ENCODE measurements at places on chromosomes 4 and X.

DNA sequence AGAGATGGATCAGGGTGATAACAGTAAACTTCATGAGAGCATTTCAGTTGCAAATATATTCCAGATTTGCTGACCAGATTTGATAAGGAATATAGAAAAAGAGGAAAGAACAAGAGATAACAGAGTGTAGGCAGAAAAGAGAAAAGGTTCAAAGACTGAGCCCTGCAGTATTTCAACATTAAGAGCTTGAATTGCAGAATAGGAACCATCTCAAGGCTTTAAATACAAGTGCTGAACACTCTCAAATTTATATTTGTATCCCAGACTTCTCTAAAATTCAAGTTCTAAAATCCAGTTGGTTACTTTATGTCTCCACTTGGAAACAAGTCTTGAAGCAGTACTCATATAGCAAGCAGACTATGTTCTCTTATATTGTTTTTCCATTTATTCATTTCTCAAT lies 9.7 kb upstream of the MYOZ2 start:
- no peak for DNase-seq

DNA sequence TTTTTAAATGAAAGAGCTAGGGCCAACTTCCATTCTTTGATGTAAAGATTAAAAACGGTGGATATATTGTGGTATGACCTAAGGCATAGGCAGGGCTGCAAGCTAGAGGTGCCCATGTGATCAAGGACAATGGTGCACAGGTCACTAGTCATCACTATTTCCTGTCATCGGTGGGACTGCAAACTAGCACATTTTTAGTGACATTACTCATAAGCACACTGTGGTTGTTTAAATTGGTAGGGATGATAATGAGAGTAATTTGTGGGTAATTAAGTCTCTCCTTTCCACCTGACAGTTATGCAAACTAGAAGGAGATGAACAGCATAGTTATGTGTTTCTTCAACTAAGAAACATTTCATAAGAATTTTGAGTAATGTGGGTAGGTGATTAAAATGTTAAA lies 85.4 kb downstream of the GPRIN3 start:
- DNase-seq, result no peak

GRCh38 chrX:97790850-97791249 lies 907.1 kb downstream of the RPA4 start:
- no peak for DNase-seq

- DNase-seq, result peak; percentile 98
Observed at GRCh38 chr4:156476359-156476758, 495.2 kb downstream of the PDGFC start.

DNA sequence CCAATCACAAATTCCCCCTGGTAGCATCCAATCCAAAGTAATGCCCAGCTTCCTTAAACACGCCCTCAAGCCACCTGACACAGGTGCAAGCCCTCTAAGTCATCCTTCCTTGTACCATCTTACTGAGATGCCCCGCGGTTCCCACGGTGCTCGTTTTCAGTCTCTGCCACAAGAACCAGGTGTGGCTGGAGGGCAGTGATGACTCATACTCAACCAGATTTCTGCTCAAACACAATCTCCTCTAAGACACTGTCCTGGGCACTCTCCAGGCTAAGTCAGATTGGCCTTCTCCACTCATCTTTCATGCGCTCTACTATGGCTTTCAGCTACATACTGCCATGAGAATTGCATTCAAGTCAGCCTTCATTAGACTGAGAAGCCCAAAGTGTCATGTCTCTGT lies 3.5 kb downstream of the SH3KBP1 start:
- DNase-seq, result no peak

GRCh38 chr4:139808808-139809756 lies 143.5 kb downstream of the MGST2 start:
- DNase-seq, result peak; percentile 24

- DNase-seq, result no peak
Observed at GRCh38 chr4:114538012-114538617, 60.5 kb upstream of the UGT8 start.

DNA sequence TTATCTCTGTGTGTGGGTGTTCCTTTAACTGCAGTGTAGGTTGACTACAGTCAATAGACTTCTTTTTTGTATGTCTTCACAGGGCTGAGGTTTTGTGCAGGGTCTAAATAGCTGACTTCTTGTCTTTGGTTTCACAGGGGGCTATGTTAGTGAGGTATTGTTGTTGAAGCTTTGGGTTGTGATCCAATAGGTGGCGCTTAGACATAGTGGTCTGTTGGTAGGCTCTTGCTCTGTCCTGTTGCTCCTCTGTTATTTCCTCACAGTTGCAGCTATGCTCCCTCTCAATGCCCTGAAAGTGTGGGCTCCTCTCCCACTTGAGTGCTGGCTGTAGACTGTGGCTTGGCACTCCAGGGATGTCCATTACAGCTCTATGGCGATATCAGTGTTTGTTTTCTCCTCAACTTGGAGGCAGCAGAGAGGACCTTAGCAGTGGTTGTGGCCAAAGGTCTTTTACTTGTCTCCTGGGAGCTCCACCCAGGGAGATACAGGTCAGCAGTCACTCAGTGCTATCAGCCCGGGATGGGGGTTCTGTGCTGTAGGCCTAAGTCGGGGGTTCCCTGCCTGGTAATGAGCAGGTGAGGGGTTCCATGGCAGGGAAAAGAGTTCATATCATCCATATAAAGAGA lies 14.0 kb downstream of the POF1B start:
- DNase-seq, result no peak

GRCh38 chr4:69098470-69098869 lies 2.2 kb downstream of the UGT2B7 start:
- no peak for DNase-seq

DNA sequence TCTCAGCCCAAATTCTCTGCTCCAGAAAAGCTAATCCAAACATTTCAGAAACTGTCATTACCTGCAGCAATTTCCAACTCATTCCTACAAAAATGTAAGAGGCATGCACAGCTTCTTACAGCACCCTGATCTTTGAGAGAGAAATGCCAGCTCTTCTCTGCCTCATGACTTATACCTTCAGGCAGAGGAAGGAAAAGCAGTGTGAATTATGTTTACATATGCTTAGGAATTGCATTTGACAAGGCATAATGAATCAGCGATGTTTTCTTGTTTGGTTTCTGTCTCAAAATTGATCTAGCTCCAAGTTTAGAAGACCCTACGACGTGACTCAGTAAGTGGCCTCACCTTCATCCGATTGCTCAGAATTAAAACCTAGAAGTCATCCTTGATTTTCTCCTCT lies 21.8 kb upstream of the AGA start:
- DNase-seq, result no peak

Data from AG10803 (cell line).